Activated naive CD4-positive, alpha-beta T cell (primary cell): ENCODE measurements at places on chromosomes 16 and 17.
A peak's percentile ranks its signal among the peaks of the same experiment; 100 is the strongest.

- no peak for DNase-seq
Measured at GRCh38 chr16:49337814-49338350, 35.7 kb upstream of the C16orf78 start.

- DNase-seq, result no peak
Measured at GRCh38 chr17:51507444-51507843, 247.1 kb downstream of the UTP18 start.

GRCh38 chr17:50094243-50094752 is 853 bp upstream of the PDK2 start:
- peak; percentile 89 for DNase-seq

DNA sequence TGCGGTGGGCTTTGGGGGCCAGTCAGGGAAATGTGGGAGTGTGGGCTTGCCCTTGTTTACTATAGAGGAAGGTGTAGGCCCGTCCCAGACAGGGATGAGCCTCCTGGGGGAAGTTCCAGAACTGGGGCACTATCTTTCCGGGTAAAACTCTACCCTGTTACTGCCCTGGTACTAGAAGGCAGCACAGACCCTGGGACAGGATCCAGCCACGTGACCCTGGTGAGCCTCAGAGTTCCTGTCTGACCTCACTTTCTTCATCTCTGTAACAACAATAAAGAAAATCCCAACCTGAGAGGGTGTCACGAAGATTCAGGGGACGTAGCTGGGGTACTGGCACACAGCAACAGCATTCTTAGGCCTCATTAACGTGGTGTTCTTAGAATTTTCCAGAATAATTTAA is 239.6 kb upstream of the FOXF1 start:
- DNase-seq, result no peak

DNA sequence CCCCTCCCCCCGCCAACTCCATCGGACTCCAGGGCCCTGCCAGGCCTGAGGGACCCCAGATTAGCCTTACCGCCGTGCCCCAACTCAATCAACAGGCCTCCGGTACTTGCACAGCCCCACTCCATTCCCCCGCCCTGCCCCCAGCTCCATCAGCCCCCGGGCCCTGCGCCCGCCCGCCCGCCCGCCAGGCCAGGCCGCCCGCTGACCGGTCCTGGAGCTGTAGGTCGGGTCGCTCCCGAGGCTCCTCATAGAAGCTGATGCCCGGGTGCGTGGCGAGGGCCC is 308 bp downstream of the GTF3C1 start:
- DNase-seq, result no peak

DNA sequence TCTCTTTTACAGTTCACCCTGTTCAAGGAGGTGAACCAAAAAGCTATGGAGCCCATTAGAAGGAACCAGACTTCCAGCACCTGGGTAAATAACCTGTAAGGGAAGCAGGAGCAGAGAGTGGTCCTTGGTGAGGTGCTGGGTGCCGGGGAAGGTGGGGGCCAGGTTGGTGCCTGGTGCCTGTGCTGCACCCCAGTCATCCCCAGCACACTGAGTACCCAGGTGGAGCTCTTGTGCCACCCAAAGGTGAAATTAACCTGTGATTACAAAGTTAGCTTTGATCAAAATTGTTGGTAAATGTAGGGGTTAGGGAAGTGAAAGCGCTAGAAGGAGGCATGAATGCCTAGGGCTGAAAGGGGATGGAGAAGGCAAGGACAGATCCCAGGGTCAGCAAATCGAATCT is 58.6 kb downstream of the CDRT4 start:
- DNase-seq, result no peak

DNA sequence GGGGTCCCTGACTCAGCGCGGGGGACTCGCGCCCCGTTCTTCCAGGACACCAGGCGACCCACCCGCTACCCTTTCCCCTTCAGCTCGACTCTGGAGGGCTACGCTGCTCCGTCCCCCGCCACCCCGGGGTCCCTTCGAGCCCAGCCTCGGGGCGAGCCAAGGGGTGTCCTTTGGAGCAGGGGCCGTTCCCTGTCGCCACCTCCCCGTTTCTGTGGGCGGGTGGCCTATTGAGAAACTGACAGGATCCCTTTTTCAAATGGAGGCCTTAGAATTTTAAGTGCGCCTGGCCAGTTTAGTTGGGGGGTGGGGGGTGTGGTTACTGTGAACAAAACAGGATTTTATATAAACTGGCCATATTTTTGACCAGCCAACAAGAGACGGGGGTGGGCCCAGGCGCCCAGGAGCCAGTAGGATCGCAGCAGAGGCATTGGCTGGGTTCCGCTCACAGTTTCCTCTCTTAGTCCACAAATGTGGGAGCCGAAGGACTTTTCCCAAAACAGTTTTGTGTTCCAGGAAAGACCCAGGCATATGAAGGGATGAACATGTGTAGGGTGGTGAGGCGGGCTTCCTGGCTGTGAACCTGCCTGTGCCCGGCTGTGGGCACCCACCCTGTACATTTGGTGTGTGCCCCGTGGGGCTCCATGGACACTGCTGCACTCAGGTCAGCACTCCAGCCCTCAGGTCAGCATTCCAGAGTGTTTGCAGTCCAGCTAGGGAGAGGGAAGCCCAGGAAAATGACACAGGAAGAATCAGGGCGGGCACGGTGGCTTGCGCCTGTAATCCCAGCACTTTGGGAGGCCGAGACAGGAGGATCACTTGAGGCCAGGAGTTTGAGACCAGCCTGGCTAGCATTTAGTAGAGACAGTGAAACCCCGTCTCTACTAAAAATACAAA is 722 bp upstream of the TIMP2 start:
- DNase-seq, result no peak
